ENCODE measurements at places on chromosomes 16 and 17.

GRCh38 chr16:66416136-66416535 lies 11.0 kb upstream of the BEAN1 start:
- no peak for DNase-seq

GRCh38 chr16:28537076-28537475 lies 1.7 kb downstream of the NUPR1 start:
- DNase-seq = no peak

DNA sequence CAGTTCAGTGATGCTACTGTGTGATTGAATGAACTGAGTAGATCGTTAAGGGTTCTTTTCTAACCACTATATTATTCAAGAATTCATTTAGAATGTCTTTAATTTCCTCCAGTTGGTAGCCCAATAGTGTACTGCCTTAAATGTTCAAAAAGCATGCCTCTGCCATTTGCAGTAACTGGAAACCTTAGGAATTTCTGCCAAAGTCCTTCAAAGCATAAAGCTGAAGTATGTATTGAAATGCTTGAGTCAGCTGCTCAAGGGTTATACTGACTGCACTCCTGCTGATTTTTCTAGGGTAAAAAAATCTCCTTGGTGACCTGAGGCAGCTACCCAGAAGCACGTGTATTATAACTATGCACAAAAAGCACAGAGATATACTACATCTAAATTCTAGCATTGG lies 56.5 kb downstream of the SNTB2 start:
- DNase-seq = no peak

GRCh38 chr17:41937970-41938954 lies 7.8 kb downstream of the ODAD4 start:
- no peak for DNase-seq

DNA sequence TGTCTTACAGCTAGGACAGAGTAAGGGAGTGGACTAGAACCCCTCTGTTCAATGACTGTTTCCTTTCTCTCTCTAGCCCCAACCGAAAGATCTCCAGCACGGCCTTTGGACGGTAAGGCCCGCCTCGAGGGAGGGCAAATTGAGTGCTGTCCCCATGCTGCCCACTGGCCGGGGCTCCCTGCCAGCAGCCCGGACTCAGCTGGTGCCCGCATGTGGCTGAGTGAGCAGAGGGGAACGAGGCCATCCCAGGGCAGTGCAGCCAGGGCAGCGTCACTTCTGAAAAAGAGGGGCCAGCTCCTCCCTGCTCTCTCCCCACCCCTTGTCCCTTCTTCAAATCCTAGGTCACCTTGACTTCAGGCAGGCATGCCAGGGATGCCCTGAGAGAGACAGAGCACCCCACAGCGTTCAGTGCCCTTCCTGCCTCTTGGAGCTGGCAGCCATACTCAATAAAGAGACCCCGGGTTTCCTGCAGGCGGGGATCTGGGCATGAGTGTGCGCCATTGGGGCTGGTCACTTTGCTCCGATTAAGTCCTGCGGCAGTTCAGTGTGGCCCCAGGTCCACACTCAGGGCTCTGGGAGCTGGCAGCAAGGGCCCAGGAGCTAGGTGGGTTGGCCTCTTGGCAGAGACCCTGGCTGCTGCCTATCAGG lies 130.9 kb downstream of the RAB11FIP4 start:
- no peak for DNase-seq

GRCh38 chr17:41806685-41807445 lies 4.9 kb downstream of the P3H4 start:
- no peak for DNase-seq

GRCh38 chr16:85002099-85002541 lies 9.2 kb downstream of the ZDHHC7 start:
- DNase-seq = no peak

- DNase-seq = no peak
Observed at GRCh38 chr16:81666113-81666512, 113.0 kb upstream of the PLCG2 start.

- no peak for DNase-seq
Observed at GRCh38 chr16:50862818-50863643, 121.1 kb downstream of the CYLD start.

DNA sequence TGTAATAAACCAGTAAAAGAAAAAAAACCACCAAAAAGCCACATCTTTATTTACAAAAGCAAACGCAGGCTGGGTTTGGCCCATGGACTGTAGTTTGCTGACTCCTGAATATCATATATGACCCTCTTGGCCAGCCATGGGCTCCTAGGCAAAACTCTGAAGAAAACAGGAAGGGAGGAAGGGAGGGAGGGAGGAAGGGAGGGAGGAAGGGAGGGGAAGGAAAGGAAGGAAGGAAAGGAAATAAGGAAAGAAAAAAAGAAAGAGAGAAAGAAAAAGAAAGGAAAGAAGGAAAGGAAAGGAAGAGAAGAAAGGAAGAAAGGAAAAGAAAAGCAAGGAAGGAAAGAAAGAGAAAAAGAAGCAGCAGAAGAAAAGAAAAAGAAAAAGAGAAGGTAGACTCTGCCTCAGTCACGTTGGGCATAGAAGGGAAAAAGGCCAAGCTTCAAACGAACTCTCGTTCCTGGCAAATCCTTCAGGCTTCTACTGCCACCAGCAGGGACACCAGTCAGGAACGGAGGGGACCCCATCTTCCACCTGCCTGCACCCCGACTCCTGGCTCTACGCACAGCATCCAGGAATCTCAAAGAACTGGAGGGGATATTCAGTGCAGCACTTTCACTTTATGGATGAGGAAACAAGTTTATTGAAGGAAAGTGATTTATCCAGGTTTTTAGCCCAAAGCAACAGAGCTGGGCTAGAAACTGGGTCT lies 22.1 kb downstream of the CDC42EP4 start:
- no peak for DNase-seq

- no peak for DNase-seq
Observed at GRCh38 chr17:4100883-4101756, 41.7 kb downstream of the ZZEF1 start.

- peak; percentile 64 for DNase-seq
Observed at GRCh38 chr16:58336332-58337089, 41.7 kb upstream of the PRSS54 start.

DNA sequence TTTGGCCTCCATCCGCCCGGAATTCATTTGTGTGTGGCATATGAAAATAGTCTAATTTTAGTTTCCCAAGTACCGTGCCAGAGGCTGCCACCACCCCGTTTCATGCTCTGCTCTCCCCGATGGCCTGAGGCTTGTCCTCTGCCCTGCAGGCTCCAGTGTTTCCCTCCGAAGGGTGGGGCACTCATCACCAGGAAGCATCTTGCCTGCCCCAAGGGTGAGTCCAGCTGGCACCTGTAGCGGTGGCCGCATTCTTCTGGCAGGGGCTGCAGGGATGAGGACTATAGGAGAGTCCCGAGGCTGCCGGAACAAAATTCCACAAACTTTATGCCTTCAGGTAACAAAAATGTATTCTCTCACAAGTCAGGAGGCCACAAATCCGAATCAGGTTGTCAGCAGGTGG lies 23.1 kb upstream of the CMIP start:
- no peak for DNase-seq

GRCh38 chr16:24394341-24394740 lies 138.2 kb downstream of the CACNG3 start:
- DNase-seq = no peak

DNA sequence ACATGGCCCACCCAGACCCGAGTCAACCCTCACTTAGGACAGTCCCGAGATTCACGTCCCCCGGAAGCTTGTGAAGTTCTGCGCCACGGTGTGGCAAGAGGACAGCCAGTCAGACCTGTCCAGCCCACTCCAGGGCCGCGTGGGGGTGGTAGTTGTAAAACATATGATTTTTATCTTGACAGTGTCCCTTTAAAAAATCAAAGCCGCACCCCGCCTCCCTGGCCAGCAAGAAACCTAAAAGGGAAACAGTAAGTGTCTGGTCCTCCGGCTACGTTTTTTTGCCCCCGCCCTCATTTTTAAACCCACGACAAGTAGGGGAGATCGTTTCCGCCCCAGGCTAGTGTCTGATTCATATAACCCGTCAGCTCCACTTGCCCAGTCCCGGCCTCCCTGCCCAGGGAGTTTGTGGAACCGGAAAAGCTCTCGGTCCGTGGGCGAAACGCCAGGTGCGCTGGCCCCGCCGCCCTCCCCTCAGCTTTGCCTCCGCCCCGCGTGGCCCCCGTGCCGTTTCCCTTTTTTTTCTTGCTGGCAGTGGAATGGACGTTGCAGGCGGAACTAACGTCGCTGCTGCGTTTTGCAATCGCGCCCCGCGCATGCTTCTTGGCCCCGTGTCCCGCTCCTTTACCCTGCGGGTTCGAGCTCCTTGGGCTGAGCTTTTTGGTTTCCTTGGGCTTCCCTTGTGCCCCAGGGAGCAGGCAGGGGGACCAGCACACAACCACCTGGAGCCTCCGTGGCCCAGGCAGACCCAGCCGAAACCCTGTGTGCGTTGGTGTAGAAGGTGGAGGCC lies 13.3 kb upstream of the NUDT16L1 start:
- DNase-seq = no peak

DNA sequence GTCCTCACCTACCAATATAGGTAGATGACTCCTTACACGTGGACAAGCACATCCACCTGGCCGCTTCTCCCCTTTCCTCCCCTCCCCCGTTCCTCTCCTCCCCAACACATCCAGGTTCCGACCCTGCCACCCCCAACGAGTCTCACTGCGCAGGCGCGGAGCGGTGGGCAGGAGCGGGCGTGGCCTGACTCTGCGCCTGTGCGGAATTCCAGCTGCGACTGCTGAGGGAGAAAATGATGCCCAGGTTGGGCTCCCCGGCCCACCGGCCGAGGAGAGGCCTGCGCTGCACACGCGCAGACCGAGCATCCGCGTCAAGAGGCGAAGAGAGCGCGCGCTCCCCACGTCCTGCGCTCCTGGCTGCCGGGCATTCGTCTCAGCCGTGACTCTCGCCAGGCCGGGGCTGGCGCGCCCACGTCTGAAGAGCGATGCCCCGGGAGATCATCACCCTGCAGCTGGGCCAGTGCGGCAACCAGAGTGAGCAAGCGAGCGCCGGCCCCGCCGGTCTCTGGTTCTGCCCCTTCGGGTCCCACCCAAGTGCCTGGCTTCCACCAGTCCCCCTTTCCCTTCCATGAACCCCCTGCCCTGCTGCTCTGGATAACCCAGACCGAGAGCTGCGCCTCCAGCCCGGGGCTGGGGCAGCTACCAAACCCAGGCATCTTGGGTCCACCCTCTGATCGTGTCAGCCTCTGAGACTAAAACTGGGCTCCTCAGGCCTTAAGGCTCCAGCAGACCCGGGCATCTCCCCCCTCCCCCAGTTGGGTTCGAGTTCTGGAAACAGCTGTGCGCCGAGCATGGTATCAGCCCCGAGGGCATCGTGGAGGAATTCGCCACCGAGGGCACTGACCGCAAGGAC lies at the start of gene TUBG2:
TSS of gene TUBG2 (plus strand) at position 206 of the 853 bp plus-strand sequence. CDS start at position 426, 220 bp downstream.
- peak; percentile 91 for DNase-seq

GRCh38 chr16:56262551-56263245 lies 71.4 kb downstream of the GNAO1 start:
- no peak for DNase-seq

DNA sequence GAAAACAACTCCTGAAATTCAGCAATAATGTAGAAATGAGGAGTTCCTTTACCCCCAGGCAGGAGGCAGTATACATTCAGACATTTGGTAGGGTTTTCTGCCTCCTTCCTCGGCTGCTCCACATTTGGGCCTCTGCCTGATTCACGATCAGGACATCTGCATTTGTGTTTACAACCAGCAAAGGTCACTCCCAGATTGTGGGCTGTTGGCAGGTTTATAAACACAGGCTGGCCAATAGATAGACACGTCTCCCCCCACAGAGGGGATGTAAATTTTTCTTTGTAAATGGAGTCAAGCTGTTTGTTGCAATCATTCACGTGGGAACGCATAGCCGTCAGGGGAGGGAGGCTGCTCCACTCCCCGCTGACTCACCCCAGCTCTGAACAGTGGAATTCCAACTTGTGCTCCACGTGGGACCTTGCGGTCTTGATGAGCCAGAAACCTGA lies 252.1 kb upstream of the N4BP1 start:
- no peak for DNase-seq
